ENCODE measurements at places on chromosomes 3 and 15. TPM values are rescaled to one million over a fixed set of nuclear protein-coding genes. Genes with fewer than 3 reads are reported as not detected.

CDHR4 gene
- under 0.01 TPM for total RNA-seq

CCDC191 gene
- total RNA-seq: 3.4 TPM

NXPE3 gene
- 13.8 TPM for total RNA-seq

KNG1 gene
- total RNA-seq: not detected

RPSA gene
- total RNA-seq: 976 TPM

GOLGA6B gene
- total RNA-seq: not detected

SENP5 gene
- total RNA-seq: 40.3 TPM

SYNPR gene
- total RNA-seq: 44.5 TPM

CTXN2 gene
- 0.25 TPM for total RNA-seq

SGO1 gene
- 2.0 TPM for total RNA-seq

CLDN18 gene
- under 0.01 TPM for total RNA-seq

CSPG4 gene
- 6.6 TPM for total RNA-seq

XCR1 gene
- not detected for total RNA-seq
